Fibroblast of skin of scalp (primary cell): ENCODE measurements at places on chromosomes 7 and 10.

DNA sequence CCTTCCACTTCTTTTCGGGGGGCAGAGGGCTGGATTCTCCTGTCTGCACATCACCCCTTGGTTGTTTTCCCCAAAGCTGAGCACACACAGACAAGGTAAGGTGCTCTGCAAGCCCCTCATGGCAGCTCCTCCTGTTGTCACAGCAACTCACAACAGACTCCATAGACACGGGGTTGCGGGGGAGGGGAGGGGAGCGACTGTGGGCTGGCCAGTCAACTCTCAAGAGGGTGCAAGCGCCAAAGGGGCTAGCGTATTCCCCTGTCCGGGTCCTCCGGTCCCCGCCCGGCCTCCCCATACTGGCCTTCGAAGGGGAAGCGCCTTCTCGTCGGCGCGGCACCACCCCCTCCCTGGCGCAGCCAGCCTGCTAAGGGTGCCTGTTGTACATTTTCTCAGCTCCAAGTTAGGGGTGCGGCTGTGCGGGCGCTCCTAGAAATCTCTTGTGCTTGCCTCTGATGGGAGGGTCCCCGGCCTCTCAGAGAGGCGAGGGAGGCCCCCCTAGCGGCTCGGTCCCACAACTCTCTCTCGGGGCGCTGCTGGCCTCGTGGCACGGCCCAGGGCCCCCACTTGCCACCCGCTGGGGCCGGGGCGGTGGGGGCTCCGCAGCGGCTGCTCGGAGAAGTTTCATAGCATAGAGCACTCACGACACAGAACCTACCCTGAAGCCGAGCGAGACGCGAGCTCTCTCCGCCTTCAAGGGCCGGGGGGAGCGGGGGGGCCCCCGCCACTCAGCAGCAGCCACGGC is 498 bp downstream of the RHOBTB1 start:
- peak; percentile 54 for DNase-seq

GRCh38 chr10:88731296-88731695 is 25.2 kb downstream of the LIPK start:
- no peak for DNase-seq

GRCh38 chr7:135970682-135971365 is 6.3 kb downstream of the MTPN start:
- DNase-seq, result no peak

DNA sequence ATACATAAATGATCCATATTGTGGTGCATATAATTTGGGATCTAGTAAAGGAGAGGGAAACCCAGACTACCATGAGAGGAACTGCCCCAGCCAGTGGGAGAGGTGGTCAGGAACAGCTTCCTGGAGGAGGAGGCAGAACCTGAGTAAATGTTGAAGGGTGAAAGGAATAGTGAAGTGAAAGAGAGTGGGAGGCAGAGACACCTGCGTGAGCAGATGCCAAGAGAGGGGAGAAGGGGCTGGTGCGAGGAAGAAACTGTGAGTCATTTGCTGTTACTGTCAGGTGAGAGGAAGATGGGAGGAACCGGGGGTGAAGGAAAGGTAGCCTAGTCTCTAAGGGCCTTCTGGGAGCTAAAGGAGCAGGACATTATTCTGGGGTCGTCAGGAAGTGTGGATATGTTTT is 294.8 kb downstream of the GRID1 start:
- DNase-seq, result no peak

DNA sequence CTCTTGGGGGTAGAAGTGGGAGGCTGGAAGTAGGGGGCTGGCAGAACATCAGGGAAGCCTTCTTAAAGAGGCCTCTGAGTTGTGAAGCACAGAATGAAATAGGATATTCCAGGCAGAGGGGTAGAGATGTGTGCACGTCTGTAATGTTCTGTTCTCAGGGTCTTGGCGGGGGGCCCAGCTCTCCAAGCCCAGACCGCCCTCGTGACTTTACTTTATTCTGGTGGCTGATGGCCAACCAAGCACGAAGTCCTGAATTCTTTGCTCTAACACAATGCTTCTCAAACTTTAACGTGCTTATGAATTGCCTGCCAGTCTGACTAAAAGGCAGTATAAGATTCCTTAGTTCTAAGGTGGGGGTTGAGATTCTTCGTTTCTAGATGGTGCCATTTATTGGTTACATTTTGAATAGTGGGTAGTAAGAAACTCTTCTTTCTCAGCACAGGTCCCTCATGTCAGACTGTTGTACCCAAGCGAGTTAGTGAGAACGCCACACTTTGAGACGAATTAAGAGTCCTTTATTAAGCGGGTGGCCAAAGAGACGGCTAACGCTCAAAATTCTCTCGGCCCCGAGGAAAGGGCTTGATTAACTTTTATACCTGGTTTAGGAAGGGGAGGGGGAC is 8.2 kb downstream of the PRXL2A start:
- DNase-seq, result peak; percentile 38

GRCh38 chr10:44589181-44589943 is 204.5 kb upstream of the CXCL12 start:
- no peak for DNase-seq

- DNase-seq, result peak; percentile 68
These were observed 20.5 kb downstream of the STRA8 start for GRCh38 chr7:135253851-135254771.
